ENCODE measurements at places on chromosomes 12 and 14.

GRCh38 chr12:14362352-14362751 is 3.1 kb upstream of the ATF7IP start:
- no peak for DNase-seq

DNA sequence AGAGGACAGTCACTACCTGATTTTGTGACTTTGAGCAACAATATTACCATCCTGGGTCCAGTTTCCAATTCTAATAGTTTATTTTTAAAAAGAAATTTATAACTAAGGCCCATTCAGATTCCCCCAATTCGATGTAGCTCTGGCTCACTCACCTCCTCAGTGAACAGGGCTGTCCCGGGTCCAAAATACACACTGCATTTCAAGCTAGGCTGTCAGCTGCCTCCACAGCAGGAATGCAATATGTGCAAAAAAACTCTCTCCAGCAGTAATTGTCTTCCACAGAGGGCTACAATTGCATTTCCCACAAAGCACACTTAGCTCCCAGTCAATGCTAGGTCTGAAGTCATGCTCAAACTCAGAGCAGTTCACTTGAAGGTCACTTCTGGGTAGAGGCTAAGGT is 39.3 kb upstream of the ZNF641 start:
- no peak for DNase-seq

GRCh38 chr12:57236925-57237595 is 7.5 kb downstream of the SHMT2 start:
- no peak for DNase-seq

DNA sequence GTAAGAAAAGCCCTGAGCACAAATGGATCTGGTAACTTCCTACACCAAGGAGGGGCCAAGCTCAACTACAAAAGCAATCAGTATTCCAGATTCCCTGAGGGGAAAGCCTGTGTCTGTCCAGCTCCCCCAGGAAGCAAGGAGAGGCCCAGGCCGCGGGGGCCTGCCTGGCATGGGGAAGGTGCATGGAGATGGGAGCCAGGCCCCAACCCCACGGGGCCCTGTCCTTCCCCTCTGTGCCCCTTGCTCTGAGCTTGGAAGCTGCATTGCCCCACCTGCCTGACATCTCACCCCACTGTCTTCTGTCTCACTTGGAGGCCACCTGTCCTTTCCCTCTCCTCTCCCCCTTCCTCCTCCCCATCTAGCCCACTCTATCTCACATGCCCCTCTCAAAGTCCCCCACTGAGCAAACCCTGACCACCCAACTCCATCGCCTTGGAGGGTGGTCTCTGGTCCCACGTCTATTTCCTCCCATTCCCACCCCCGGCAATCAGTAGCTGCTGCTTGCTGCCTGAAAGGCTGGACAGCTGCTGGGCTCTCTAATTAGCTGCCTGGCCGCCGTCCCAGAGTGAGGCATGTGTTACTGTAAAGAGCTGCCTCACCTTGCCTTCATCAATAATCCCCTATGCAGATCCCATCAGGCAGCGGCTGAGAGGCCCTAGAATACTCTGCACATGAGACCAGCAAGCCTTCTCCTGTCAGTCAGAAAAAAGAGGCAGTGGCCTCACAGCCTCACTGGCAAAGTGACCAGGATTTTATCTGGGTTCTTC is 3.4 kb upstream of the TMEM229B start:
- DNase-seq: no peak

- DNase-seq: no peak
Observed at GRCh38 chr14:94571950-94572349, 9.3 kb upstream of the SERPINA5 start.

DNA sequence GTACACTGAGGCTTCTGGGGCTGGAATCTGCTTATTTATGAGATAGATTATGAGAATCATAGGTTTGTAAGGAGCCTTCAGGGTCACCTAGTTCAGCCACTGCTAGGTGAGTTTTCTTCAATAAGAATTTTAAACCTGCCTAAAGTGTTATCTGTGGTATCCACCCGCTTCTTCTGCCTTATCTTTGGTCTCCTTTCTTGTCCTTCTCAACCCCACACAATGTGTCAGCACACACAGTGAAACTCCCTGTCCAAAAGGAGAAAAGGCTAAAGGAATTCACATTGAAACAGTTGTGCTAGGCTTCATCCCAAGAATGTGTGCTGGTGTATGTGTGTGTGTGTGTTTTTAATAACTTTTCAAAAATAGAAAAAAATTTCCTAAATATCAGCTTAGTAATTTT is 259.3 kb upstream of the BTG1 start:
- no peak for DNase-seq

DNA sequence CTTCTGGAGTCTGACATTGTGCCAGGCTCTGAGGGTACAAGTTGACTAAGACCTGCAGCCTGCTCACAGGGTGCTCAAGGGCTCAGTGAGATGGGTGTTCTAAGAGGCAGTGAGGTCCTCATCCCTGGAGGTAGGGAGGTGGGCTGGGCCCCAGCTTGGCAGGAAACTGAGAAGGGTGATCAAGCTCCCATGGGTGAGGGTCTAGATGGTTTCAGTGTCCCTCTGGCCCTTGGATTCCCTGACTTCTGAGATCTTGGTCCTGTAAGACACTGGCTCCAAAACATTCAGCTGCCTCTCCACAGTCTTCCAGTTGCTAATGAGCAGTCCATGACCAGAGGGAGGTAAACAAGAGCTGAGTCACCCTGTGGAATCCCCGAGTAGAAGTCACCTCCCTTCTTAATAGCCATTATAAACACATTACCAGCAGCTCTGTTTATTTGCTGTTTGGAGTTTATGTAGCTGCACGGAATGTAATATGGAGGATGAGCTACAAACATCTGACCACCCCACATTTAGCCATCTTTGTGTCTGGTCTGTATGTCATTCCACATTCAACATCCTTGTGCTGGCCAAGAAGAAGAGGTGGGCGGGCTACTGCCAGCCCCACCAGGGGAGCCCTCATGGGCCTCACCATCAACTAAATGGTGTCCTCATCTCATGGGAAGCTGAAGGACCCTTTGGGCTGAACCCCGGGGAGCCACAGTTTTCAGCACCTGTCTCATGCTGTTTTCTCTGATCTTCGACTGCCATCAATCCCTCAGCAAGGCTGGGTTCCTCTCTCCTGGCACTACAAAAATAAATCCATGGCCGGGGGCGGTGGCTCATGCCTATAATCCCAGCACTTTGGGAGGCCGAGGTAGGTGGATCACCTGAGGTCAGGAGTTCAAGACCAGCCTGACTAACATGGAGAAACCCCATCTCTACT is 37.2 kb upstream of the BDKRB2 start:
- no peak for DNase-seq

DNA sequence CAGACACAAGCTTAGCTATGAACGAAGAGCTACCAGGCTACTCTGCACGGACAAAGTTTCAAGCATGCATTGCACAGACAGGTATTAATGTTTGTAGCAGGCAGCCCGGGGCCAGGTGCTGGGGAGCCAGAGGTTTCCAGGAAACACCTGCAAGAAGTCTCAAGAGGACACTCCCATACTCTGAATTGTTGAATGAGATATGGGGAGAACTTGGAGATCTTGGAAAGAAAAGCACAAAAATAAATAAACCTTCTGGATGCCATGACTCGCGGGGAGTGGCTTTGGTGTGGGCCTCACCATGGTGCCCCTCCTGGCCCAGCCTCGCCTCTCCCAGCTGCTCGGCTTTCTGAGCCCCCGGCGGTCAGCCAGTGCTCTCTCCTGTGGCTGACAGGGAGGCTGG is 186.8 kb downstream of the TTC7B start:
- DNase-seq: no peak
